ENCODE measurements at places on chromosomes 16 and 17.

DNA sequence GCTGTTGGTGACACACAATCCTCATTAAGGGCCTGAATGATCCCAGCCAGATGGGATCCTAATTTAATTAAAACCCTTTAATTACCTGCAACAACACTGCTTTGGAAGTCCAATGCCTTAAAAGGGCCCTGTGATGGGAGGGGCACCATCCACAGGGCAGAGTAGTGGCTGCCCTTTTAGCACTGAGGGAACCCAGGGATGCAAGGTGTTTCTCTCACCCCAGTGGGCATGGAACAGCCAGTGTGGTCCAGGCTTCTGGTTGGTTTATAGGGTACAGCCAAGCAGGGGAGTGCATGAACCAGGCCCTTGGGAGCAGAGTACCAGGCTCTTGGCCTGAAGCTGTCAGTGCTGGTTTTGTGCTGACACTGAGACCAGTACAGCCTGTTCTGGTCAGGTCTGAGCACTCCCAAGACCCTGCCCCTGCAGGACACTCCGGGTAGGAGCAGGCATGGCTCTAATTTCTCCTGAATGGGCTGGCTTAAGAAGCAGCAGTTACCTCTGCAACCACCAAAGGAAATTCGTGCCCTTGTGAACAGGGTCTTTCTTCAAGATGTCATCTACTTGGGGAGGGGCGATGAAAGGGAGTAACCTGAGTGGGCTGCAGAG, 9.9 kb downstream of the NXPH3 start:
- DNase-seq, result no peak

DNA sequence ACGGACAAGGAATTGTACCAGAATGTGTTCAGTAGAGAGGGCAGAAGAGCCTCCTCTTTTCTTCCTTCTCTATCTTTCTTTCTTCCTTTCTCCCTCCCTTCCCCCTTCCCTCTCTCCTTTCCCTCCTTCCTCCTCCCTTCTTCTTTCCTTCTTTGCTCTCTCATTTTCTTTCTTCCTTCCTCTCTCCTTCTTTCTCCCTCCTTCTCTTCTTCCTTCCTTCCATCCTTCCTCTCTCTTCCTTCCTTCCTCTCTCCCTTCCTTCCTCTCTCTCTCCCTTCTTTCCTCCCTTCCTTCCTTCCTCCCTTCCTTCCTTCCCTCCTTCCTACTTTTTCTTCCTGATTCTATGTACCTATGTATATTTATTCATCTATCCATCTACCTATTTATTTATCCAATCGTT, 59.7 kb upstream of the SDK2 start:
- no peak for DNase-seq

DNA sequence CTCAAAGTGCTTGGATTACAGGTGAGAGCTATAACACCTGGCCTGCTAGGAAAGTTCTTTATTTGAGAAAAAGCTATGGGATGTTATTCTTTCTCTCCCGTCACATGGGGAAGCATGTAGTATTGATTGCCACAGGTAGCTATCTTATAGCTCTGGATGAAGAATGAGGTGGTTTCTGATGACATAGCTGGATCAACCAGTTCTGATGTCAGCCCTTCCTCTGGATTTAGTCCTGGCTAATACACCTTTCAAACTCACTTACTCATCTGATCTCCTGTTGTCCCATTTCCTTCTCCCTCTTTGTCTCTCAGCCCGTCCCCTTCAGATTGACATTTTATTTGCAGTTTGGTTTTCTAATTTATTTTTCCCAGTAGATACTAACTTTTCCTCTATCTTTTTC, 14.1 kb upstream of the PPM1D start:
- no peak for DNase-seq

DNA sequence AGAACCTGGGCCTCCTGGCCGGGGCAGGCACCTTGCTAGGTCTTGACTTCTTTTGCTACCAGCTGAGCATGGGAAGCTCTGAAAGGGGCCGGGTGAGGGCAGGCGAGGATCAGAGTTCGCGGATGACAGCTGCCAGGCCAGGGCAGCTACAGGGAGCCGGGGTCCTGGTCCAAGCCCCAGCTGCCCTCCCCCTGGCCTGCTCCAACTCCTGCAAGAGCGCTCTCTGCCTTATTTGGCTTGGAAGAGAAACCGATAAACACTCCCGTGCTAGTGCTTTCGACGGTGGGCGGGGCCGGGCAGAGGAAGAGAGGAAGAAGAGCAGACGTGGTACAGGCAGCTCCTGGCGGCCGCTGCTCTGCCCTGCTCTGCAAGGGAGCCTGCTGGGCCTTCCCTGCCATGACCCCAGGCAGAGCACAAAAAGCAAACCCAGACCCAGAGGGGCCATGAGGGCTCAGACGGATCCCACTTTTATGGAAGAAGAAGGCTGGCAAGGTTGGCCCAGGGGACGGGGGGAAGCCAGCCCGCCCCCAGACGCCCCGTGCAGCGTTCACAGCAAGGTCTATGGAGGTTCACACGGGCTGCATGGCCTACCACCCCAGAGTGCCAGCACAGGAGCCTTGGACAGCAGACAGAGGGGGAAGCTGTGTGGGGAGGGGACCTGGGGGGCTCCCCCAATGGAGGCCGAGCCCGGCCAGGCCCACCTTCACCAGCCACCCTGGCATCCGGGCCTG, 25.6 kb downstream of the PIEZO1 start:
- no peak for DNase-seq

DNA sequence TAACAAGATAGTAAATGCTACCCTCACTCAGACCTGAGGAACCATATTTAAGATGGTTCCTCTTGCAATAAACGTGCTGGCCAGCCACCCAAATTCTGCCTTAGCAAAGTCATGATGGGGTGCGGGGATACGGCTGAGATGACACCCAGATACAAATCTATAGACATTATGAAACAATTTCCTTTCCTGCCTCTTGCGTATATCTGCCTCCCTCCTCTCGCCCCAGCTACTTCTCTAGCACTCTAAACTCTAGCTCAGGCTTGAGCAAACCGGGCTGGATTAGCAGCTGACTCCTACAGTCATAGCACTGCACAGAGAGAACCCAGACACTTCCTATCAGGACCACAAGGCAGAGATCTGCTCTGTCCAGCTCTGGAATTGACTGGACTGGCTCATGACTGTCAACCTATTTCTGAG, 22.3 kb downstream of the CD300LF start:
- no peak for DNase-seq

- no peak for DNase-seq
These were observed 15.3 kb upstream of the HEXD start for GRCh38 chr17:82402865-82403264.

DNA sequence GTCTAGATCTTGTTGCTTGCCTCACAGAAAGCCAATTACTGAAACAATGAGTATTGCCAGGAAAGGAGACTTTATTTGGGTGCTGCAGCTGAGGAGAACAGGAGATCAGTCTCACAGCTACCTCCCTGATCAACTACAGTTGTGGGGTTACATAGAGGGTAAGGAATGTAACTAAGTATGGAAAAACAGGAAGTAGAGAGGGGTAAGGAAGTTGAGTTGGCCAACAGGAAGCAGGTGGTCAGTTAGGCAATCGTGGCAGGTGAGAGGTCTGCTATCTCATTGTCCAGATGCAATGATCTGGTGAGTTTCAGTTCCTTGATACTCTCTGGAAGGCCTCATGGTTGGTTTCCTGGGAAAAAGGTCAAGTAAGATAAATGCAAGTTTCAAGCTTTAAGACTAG, 333.1 kb upstream of the GOT2 start:
- no peak for DNase-seq

- no peak for DNase-seq
These were observed 8.1 kb upstream of the DCAF7 start for GRCh38 chr17:63542218-63542545.

DNA sequence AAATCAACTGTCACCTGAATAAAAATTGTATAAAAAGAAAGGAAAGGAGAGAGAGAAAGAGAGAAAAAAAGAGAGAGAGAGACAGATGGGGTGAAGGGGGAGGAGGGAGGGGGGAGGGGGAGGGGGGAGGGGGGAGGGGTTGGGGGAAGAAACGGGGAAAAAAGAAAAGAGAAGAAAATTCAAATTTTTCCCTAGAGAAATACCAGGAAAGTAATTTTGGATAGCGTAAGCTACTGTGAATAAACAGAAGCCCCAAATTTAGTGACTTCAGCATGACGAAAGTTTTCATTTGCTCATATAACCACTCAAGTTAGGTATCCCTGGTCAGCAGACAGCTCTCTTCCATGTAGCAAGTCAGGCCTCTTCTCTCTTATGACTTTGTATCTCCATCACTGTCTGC, 289.4 kb upstream of the MYOCD start:
- no peak for DNase-seq

- DNase-seq, result no peak
These were observed 60.1 kb upstream of the GSE1 start for GRCh38 chr16:85552980-85553435.

- no peak for DNase-seq
These were observed 3.8 kb upstream of the GCSH start for GRCh38 chr16:81099958-81100357.

DNA sequence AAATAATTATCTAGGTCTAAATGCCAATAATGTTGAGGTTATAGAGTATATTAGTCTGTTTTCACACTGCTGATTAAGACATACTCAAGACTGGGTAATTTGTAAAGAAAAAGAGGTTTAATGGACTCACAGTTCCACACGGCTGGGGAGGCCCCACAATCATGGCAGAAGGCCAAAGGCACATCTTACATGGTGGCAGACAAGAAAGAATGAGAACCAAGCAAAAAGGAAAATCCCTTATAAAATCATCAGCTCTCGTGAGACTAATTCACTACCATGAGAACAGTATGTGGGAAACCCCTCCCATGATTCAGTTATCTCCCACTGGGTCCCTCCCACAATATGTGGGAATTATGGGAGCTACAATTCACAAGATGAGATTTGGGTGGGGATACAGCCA, 2.9 kb upstream of the KATNB1 start:
- no peak for DNase-seq

GRCh38 chr17:46059486-46059885, 60.4 kb downstream of the STH start:
- DNase-seq, result no peak
